ENCODE measurements at places on chromosomes 2 and 18.

DNA sequence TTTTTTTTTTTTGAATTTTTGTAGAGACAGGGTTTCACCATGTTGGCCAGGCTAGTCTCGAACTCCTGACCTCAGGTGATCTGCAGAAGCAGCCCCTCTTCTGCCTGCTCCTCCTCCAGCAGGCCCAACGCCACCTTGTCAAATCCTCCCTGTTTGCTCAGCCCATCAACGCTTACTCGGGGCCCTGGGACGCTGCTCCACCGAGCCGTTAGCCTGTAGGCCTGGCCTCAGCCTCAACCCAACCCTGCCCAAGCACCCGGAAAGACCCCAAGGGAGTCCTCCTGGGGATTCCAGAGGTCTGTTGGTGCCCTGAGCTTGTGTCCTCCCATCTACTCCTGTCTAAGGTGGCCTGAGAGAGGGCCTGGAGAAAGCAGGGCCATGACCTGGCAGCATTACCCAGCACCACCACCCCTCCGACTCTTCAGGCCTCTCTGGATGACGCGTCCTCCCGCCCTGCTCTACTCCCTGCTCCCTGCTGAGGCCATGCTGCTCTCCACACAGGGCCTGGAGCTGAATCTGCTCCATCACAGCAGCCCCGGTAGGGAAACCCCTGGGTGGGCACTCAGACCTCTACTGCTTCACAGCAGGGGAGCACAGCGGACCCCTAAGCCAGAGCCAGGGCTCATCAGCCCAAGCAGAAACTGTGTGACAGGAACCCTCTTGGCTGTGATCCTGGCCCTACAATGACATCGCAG is 3.2 kb downstream of the STK25 start:
- no peak for DNase-seq

- no peak for DNase-seq
Observed at GRCh38 chr2:218329826-218330593, 26.6 kb upstream of the CATIP start.

- no peak for DNase-seq
Observed at GRCh38 chr2:53740170-53740569, 27.4 kb upstream of the CHAC2 start.

DNA sequence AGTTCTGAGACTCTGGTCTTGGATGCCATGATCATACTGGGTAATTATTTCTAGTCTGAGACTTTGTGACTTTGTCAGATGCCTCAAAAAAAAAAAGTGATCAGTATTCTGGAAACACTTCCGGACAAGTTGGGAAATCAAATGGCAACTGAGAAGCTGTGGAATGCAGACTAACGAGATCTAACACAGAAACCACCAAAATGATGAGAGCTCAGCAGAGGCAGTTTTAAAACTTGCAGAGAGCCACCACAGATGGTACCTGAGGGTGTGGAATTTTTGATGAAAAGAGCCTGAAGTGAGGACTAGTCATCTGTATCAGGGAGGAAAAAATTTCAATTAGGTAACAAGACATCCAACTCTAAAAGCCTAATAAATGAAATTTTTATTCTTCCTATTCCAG is 5.5 kb upstream of the GPR75 start:
- no peak for DNase-seq

DNA sequence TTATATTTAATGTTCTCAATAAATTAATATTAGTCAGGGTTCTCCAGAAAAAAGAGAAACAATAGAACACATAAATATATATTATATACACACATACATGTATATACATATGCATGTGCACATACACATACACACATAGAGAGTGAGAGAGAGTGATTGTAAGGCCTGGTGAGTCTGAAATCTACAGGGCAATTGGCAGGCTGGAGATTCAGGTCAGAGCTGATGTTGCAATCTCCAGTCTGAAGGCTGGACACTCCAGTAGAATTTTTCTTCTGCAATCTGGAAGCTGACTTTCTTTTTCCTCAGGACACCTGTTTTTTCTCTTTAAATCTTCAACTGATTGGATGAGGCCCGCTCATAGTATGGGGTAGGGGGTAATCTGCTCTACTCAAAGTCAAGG is 3.2 kb downstream of the TMEM182 start:
- DNase-seq, result no peak

DNA sequence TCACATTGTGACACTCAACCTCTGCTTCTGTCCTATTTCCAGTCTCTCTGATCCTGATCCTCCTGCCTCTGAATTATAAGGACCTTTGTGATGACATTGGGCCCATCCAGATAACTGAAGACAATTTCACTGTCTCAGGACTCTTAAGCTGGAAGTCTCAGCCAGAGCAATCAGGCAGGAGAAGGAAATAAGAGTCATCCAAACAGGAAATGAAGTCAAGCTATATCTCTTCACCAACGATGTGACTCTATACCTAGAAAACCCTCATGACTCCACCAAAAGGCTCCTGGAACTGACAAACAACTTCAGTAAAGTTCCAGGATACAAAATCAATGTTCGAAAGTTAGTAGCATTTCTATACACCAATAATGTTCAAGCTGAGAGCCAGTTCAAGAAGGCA is 29.3 kb upstream of the TWIST2 start:
- no peak for DNase-seq

Measured in Calu3 (cell line).